ENCODE measurements at places on chromosomes 2 and 18. TPM values are rescaled to one million over a fixed set of nuclear protein-coding genes. Genes with fewer than 3 reads are reported as not detected.

RAB6D gene
- total RNA-seq = not detected

ACMSD gene
- not detected for total RNA-seq

UGT1A4 gene
- total RNA-seq = not detected

FBXO15 gene
- 4.2 TPM for total RNA-seq

FHOD3 gene
- 2.5 TPM for total RNA-seq

OTOF gene
- total RNA-seq = 0.35 TPM

ANKRD62 gene
- 0.27 TPM for total RNA-seq

NUP35 gene
- 15.9 TPM for total RNA-seq

SRD5A2 gene
- total RNA-seq = 1.2 TPM

CPLX4 gene
- total RNA-seq = not detected

SIX2 gene
- total RNA-seq = 0.38 TPM

FTCDNL1 gene
- total RNA-seq = 3.7 TPM

UPP2 gene
- not detected for total RNA-seq

CHRND gene
- not detected for total RNA-seq

EPAS1 gene
- total RNA-seq = 1,419 TPM

ANKRD30BL gene
- not detected for total RNA-seq

FBXO48 gene
- 2.3 TPM for total RNA-seq

RAB12 gene
- total RNA-seq = 50.2 TPM

SLC30A3 gene
- 0.80 TPM for total RNA-seq

All from lower lobe of right lung (tissue), 2 donors.